ENCODE measurements at places on chromosomes 6 and 20.

DNA sequence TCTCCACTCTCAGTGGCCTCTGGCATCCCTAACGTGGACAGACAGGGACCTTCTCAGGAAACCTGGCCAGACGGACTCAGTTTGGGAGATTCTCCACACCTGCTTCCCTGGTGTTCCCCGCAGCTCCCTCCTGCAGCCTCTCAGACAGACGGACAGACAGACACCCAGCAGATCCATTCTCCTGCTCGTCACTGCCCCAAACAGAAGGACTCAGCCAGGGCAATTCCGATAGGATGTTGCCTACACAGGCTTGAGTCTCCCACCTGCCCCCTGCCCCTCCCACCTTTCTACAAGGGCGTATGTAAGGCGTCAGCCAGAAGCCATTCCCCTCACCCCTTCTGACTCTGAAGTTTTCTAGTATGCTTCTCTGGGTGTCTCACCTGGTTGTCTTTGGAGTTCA is 428 bp downstream of the CCM2L start:
- peaks cover 52% of the 10 kb centered on the region for H3K27me3 ChIP-seq
- no peaks in the 10 kb centered on the region for H3K4me1 ChIP-seq
- no peak for DNase-seq
- no peak overlapping the region for H3K27ac ChIP-seq
- H3K36me3 ChIP-seq, result no peaks in the 10 kb centered on the region

- H3K4me3 ChIP-seq, result no peak overlapping the region
- peaks cover 28% of the 10 kb centered on the region for H3K4me1 ChIP-seq
- H3K27me3 ChIP-seq, result no peaks in the 10 kb centered on the region
- no peak for DNase-seq
- H3K36me3 ChIP-seq, result peaks cover 2% of the 10 kb centered on the region
These were observed 63.7 kb upstream of the CCN6 start for GRCh38 chr6:111990214-111990613.

DNA sequence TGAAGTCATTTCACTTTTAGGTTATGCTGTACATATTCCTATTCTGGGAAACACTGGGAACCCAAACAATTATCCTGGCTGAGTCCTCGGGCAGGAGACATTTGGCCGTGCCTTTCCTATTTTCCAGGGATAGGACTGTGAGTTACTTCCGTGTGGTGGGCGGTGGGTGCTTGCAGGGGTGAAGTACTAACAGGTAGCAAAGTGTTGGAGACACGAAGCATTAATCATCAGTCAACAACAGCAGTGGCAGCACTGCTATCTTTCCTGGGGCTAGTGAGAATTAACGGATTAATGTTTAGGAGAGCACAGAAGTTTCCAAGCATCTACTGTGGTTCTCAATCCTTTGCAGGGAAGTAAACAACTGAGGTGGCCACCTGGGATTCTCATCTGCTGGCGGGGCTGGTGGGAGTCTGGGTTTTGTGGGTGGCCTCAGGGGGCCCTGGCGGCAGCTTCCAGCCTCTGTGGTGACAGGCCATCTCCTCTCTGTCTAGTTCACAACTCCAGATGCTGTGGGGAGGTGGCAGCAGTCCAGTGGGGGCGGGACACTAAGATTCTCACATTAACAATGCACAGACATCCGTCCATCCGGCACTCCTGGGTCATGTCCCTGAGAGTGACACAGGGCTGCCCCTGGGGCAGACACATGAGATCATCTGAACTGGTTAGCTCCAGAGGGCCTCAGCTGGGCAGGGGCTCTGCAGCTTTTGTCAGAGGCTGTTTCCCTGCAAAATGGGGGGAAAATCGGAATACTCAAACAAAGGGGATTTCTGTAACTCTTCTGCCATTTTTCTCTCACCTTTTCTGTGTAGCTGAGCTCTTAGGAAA is 90.9 kb downstream of the GJA10 start:
- no peak overlapping the region for H3K4me3 ChIP-seq
- no peaks in the 10 kb centered on the region for H3K27me3 ChIP-seq
- H3K27ac ChIP-seq, result peak overlapping the region; percentile 83
- no peak for DNase-seq

GRCh38 chr20:9028419-9028818 is 40.5 kb upstream of the PLCB4 start:
- H3K27ac ChIP-seq, result no peak overlapping the region
- DNase-seq, result no peak

DNA sequence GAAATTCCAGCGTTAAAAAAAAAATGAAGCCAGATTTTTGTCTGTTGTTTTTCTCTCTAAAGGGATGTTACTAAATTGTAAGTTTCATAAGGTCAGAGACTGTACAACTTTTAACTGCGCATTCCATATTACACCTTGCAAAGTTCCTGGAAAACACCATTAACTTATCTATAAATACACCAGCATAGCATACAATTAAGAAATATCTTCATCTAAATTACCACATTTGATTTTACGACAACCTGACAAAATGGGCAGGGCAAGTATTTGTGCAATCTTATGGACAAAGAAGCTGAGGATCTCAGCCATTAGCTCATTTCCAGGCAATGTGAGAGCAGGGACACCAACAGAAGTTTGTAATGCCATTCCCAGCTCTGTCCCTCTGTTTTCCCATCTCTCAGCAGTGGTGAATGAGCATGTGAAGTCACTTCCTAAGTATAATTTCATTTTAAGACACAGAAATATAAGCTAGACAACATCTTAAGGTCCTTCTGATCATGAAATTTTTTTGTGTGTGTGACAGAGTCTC is 12.9 kb upstream of the GCM1 start:
- H3K4me1 ChIP-seq, result peaks cover 12% of the 10 kb centered on the region
- no peak for DNase-seq
- H3K36me3 ChIP-seq, result no peaks in the 10 kb centered on the region
- H3K27me3 ChIP-seq, result no peaks in the 10 kb centered on the region
- H3K4me3 ChIP-seq, result no peak overlapping the region

GRCh38 chr6:79862126-79862525 is 85.2 kb downstream of the ELOVL4 start:
- no peaks in the 10 kb centered on the region for H3K27me3 ChIP-seq
- H3K27ac ChIP-seq, result no peak overlapping the region
- no peak overlapping the region for H3K4me3 ChIP-seq
- DNase-seq, result no peak

DNA sequence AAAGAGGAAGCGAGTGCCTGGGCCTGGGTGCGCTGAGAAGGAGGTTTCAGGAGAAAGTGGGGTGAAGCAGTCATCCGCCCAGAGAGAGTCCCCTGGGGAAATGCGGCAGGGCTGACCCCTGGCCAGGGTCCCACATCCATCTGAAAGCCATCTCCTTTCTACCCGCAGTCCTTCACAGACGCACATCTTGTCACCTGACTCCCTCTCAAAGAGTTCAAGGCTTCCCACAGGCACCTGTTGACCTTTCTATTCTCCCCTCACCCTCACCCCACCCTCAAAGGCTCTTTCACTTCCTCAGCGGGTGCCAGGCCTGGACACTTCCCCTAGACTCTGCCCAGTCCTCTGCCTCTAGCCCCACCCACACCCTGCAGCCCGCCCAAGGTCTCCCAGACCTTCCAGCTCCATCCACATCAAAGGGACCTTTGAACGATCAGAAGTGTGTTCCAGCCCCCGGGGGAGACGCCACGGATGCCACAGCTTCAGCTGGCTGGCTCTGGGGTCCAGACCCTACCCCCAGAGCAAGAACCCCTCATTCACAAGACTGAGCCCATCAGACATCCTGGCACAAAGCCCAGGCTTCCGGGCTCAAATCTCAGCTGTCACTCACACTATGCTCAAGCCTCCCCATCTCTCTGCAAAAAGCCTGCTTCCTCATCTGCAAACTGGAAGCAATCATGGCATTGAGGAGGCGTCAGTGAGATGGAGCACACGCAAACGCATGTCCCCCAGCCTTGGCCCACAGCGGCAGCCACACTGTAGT is 2.1 kb downstream of the CTSZ start:
- no peak for DNase-seq
- H3K36me3 ChIP-seq, result peaks cover 14% of the 10 kb centered on the region
- peak overlapping the region; percentile 1 for H3K4me3 ChIP-seq
- peak overlapping the region; percentile 30 for H3K27ac ChIP-seq
- no peaks in the 10 kb centered on the region for H3K27me3 ChIP-seq
- H3K4me1 ChIP-seq, result peaks cover 26% of the 10 kb centered on the region
